NCI-H526 (cell line): ENCODE measurements at places on chromosomes 16 and 17.

DNA sequence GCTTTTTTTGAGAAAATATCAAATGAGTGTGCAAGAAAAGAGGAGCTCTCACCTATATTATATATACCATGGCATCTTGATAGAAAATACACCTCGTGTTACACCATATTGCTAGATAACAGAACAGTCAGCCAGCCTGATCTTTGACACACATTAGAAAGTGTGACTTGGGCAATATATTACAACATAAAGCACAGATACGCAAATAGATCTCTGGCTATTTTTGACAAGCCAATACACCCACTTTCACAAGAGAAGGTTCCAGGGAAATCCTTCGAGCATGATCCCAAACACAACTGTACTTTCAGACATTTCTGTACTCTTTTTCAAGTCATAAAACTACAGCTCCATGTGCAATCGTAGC lies 9.4 kb downstream of the GGA2 start:
- DNase-seq = no peak

- DNase-seq = no peak
Measured at GRCh38 chr16:65745-66144, 6.7 kb downstream of the RHBDF1 start.

GRCh38 chr16:1953734-1954133 lies 755 bp downstream of the RPL3L start:
- no peak for DNase-seq

GRCh38 chr17:71801301-71801700 lies 319.5 kb upstream of the SOX9 start:
- no peak for DNase-seq

DNA sequence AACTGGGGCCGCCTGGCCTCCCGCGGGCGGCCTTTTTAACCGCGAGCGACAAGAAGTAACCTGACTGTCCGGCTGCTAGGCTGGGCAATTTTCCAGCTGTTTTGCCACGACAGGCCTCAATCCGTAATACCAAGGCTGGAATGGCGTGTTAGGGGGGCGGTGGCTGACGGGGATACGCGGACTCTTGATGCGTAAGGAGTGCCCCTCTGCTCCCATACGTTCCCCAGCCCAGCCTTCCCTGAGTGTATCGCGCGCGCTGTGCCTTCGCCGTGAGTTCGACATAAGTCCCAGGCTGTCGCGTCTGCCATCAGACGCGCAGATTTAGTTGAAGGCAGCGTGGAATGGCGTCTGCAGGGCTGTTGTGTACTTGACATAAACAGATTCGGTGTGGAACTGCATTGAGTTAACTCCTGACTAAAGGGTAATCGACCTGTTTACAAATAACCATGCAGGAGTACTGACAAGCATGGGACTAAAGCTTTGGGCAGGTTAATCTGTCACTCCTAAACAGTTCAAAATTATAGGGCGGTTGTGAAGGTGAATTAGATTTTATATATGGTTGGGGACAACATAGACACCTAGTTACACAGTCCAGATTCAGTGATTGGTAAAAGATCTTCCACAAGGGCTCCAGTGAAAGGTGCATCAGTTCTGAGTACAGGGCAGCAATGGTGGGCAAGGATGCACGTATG lies 16.6 kb upstream of the ERN1 start:
- peak; percentile 70 for DNase-seq

DNA sequence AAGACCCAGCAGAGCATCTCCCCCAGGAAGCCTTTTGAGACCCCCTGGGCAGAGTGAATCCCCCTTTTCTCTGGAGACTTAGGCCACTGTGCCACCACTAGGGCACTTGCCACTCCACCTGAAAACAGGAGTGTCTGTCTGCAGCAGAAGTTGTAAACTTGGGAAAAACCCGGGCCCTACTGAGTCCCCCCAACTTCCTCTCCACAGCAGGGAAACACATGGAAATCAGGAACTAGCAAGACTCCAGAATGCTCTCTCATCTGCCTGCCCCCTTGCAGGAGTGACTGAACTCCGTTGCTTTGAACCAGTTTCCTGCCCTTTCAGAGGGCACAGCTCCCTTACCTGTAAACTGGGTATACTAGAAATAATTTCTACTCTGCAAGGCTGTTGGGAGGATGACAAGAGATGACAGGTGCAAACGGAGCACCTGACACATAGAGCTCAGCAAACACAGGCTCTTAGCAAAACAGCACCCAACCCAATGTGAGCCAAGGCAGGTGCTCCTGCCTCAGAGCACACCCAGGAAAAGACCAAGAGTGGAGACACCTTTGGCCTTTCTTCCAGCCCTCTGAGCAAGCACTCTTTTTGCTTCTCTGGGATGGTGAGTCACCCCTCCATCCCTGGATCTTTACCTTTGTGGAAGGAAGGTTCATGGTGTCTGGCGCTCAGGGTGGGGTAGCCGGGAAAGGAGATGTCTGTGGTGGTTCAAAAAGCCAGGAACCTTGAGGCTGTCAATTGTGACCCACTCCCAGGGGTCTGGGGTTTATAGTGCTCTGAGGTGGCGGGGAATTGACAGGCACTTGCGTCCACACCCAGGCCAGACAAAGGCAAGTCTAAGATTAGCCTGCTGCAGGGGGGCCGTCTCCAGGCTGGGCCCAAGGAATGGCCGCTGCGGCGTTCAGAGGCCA lies at the start of gene HCRT:
Gene HCRT, minus strand, starts transcription at position 740 of the 908 bp plus-strand sequence. Its CDS starts 87 bp downstream, at position 653.
- DNase-seq = no peak

DNA sequence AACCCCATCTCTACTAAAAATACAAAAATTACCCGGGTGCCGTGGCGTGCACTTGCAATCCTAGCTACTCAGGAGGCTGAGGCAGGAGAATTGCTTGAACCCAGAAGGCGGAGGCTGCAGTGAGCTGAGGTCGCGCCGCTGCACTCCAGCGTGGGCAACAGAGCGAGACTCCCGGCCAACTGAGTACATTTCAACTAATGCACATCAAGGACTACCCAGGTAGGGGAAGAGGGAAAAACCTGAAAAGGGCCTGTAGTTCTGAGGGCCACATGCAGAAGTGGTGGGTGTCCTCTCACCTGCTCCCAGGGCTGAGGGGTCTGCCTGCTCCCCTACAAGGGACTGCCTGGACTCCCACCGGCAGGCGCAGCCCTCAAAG lies 584 bp upstream of the SLC16A5 start:
- no peak for DNase-seq

- peak; percentile 78 for DNase-seq
Measured at GRCh38 chr17:79777120-79777893, 641 bp upstream of the CBX2 start.

- DNase-seq = no peak
Measured at GRCh38 chr17:29115435-29115834, 64.8 kb downstream of the MYO18A start.

- no peak for DNase-seq
Measured at GRCh38 chr16:50616386-50616785, 64.7 kb downstream of the SNX20 start.

DNA sequence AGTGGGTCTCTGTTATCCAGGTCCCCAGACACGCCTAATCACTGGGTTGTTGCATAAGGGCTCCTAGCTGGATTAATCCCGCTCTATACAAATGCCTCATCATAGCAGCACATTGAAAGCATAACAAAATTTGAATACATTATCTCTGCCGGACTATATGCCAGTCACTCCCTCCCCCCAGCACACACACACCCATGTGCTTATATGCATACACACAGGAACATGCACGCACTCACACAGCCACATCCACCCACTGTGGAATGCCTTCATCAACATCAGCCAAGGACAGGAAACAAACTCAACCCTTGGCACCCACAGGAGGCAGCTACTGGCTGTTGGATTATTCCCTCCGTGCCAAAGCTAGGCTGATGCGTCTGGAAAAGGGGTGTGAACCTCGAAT lies 3.5 kb upstream of the CDH13 start:
- DNase-seq = peak; percentile 27

DNA sequence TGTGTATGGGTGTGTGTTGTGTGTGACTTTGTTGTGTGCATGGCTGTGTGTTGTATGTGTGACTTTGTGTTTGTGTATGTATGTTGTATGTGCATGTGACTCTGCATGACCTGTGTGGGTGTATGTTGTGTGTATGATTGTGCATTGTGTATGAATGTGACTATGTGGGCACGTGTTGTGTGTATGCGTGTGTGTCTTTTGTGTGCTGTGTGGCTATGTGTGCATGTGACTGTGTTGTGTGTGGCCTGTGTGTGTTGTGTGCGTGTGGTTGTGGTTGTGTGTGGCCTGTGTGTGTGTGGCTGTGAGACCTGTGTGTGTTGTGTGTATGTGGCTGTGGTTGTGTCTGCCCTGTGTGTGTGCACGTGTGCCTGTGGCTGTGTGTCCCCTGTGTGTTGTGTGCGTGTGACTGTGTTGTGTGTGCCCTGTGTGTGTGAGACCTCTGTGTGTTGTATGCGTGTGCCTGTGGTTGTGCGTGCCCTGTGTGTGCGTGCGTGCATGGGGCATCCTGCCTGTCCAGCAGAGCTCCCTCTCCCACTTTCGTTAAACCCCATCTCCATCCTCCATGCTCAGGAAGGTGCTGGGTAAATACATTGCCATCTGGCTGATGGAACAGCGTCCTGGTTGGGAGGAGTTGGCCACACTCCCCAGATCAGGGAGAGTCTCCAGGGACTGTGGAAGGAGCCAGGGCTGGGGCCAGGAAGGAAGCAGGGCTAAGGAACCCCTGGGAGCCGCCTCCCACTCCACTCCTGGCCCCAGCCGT lies 90.1 kb upstream of the GSE1 start:
- peak; percentile 43 for DNase-seq

DNA sequence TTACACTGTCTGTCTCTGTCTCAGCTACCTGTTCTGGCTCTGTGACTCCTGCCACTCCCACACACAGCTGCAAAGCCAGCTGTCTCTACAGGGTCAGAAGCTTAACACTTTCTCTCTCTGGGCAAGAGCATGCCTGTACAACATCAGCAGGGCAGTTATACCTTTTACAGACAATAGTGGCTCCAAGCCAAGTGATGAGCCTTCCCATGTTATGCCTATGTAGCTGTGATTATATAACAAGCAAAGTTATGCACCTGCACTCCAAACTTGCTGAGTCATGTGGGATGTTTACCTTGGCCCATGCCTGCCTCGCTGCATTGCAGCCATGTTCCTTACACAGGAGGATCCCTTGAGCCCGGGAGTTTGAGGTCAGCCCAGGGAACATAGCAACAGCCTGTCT lies 31.8 kb upstream of the APPBP2 start:
- DNase-seq = no peak

GRCh38 chr16:61836804-61837393 lies 199.3 kb downstream of the CDH8 start:
- DNase-seq = no peak

- DNase-seq = no peak
Measured at GRCh38 chr17:81806461-81807209, 2.7 kb downstream of the GCGR start.

DNA sequence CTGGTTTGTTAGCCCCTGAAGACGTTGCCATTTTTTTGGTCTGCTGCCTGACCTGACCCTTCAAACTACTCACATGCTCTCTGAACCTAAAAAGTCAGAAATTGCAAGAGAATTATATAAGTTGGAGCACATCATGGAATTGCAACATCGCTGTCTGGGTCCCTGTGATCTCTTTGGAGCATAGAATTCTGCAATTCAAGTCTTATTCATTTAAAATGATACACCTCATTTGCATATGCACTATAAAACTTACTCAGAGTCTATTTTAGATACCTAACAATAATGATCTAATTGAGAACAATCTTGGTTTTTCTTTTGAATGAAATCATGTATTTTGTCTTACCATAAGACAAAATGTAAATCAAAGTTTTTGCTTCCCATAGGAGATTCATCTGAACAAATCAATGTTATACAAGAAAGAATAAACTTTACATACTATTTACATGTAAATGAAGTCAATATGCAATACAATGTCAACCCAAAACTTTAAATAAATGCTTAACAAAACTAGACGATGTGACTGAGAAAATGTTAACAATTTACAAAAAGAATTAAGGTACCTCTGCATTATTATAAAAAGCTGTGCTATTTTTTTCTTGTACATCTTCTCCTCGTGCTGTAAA lies 99.7 kb downstream of the HELZ start:
- no peak for DNase-seq

GRCh38 chr17:79905832-79906231 lies 66.6 kb upstream of the CBX4 start:
- DNase-seq = no peak

- no peak for DNase-seq
Measured at GRCh38 chr16:54579106-54579728, 292.6 kb upstream of the IRX3 start.

DNA sequence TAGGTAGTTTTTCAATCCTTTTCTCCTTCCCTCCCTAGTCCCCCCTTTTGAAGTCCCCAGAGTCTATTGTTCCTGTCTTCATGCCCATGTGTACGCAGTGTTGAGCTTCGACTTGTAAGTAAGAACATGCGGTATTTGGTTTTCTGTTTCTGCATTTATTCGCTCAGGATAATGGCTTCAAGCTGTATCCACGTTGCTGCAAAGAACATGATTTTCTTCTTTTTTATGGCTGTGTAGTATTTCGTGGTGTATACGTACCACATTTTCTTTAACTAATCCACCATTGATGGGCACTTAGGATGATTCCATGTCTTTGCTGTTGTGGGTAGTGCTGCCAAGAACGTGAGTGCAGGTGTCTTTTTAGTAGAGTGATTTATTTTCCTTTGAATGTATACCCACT lies 651.2 kb downstream of the WWOX start:
- no peak for DNase-seq

DNA sequence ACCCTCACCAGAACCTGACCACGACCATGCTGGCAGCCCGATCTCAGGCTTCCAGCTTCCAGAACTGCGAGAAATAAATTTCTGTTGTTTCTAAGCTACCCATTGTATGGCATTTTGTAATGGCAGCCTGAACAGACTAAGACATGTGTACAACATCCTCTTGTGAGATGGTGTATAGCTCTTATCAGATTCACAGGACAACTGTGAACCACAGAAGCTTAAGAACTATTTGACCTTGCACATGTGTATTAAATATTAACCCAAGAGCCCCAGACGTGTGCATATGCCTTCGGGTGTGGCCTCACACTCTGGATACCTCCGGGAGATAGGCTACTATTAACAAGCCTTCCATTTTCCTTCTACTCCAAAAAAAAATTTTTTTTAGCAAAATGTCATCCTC lies 248.9 kb downstream of the SLC39A11 start:
- DNase-seq = no peak

GRCh38 chr16:27245276-27246172 lies 23.0 kb downstream of the NSMCE1 start:
- no peak for DNase-seq

- no peak for DNase-seq
Measured at GRCh38 chr17:46768540-46768870, 50.0 kb downstream of the WNT3 start.

GRCh38 chr17:74981979-74982662 lies 5.3 kb upstream of the CDR2L start:
- peak; percentile 91 for DNase-seq

GRCh38 chr17:21001813-21002221 lies 41.0 kb downstream of the USP22 start:
- no peak for DNase-seq

DNA sequence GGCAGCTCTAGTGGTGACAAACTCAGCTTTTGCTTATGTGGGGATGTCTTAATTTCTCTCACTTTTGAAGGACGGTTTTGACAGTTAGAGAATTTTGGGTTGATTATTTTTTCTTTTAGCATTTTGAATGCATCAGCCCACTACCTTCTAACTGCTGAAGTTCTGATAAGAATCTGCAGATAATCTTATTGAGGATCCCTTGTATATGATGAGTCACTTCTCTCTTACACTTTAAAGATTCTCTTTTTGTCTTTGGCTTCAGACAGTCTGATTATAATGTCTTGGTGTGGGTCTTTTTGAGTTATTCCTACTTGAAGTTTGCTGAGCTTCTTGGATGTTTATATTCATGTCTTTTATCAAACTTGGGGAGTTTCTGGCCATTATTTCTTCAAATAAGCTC lies 5.5 kb upstream of the PRKCB start:
- DNase-seq = no peak

- DNase-seq = no peak
Measured at GRCh38 chr17:38768417-38768816, 15.9 kb downstream of the PSMB3 start.

GRCh38 chr17:64129515-64129764 lies 504 bp downstream of the ERN1 start:
- no peak for DNase-seq
